ENCODE measurements at places on chromosomes 7 and 10.
A peak's percentile ranks its signal among the peaks of the same experiment; 100 is the strongest.

DNA sequence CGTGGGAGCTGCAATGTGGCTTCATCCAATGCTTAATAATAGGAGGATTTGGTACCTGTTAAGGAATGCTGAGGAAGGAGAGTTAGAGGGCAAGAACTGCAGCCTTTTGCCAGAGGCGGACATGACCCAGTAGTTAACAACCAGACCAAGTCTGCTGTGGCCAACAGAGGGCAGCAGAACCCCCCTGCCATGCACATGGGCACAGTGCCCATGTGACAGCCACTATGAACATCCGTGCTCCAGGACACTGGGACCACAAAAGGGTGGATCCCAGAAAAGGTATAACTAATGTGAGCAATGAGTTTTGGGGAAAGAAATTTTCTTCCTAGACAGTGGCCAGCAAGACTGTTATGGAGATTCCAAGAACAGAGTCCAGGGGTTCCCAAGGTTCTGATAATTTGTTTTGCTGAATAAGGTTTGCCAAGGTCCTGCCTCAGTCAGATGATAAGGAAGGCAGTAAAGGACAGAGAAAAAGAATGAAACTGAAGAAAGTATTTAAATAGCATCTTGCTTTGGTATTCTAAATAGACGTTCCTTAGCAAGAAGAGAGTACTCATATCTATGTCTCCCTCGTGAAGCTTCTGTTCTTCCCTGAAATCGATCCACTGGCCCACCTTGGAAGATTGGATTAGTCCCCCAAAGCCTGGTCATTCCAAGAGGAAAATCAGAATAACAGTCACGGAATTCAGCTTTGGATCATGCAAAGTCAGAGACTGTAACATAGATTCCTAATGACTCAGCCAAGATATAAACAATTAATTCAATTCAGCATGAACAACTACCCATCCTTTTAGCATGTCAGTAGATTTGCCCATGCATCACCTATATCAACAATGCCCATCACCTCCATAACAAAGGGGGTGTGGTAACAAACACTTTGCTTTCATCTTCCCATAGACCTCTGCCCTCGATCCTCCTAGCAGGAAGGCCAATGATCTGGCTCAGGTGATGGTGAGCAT is 56.0 kb downstream of the LGI1 start:
- DNase-seq: peak; percentile 32

DNA sequence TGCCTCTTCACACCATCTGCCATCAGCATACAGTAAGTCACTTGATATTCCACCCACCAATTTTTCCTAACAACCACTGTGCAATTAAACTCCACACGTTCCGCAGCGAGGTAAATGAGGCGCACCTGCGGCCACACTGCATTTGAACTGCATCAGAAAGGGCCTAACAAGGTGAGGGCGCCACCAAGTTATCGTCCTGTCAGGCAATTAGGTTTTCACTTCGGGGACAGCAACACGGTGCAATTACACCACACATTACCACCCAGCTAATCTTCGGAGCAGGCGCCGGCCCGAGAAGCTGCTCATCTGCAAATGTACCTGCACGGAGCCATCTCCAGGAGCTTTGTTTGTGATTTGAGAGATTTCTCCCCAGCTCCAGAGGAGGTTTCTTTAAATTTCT is 84.4 kb downstream of the EBF3 start:
- no peak for DNase-seq

DNA sequence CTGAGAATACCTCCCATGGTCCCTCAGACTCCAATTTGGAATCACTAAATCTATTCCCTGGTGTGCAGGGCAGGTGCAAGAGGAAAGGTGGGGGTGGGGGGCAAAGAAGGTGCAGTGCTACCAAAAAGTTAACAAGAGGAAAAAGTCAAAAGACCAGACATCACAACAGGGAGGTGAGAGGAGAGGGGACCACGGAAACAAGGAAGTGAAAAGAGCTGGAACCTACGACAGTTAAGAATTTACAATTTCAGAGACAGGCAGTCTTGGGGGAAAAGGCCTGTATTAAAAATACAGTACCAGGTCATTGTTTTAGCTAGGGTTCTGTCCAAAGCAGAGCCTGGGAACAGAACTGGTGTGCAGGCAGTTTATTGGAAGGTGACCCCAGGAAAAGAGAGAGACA is 14.6 kb downstream of the ITGB1 start:
- no peak for DNase-seq

DNA sequence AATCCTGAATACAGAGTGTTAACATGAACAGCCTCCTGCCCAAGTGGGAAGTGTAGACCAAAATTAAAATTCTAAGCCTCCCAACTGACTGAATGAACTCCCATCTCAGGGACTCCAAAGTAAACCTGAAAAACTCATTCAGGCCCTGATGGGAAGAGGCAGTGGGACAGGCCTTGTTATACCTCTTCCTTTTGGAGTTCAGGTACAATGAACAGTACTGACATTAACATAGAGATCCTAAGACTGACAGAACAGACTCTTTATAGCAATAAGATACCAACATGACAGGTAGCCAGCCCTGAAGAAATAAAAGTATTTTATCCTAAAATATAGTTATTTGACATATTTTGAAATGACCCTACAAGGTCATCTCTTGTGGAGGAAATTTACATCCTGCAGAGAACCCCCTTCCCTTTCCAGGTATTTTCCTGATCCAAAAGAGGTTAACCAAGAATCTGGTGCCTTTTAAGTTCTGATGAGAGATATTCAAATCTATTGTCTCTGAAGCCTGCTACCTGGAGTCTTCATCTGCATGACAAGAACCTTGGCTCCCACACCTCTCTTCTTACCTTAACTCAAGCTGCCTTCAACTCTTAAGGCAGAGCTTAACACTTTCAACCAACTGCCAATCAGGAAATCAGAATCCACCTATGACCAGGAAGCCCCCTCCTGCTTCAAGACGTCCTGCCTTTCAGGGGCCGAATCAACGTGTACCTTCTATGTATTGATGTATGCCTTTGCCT is 103.3 kb upstream of the PFKP start:
- DNase-seq: no peak

DNA sequence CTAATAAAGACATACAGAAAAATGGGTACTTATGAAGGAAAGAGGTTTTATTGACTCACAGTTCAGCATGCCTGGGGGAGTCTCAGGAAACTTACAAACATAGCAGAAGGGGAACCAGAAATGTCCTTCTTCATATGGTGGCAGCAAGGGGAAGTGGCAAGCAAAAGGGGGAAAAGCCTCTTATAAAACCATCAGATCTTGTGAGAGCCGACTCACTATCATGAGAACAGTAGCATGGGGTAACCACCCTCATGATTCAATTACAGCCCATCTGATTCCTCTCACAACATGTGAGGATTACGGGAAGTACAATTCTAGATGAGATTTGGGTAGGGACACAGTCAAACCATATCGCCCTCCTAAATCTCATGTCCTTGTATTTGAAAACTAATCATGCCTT is 1305.4 kb upstream of the SORCS1 start:
- DNase-seq: no peak

- no peak for DNase-seq
Observed at GRCh38 chr10:58275908-58276307, 6.9 kb downstream of the CISD1 start.

GRCh38 chr7:55073976-55074528 is 55.2 kb downstream of the EGFR start:
- DNase-seq: peak; percentile 44

DNA sequence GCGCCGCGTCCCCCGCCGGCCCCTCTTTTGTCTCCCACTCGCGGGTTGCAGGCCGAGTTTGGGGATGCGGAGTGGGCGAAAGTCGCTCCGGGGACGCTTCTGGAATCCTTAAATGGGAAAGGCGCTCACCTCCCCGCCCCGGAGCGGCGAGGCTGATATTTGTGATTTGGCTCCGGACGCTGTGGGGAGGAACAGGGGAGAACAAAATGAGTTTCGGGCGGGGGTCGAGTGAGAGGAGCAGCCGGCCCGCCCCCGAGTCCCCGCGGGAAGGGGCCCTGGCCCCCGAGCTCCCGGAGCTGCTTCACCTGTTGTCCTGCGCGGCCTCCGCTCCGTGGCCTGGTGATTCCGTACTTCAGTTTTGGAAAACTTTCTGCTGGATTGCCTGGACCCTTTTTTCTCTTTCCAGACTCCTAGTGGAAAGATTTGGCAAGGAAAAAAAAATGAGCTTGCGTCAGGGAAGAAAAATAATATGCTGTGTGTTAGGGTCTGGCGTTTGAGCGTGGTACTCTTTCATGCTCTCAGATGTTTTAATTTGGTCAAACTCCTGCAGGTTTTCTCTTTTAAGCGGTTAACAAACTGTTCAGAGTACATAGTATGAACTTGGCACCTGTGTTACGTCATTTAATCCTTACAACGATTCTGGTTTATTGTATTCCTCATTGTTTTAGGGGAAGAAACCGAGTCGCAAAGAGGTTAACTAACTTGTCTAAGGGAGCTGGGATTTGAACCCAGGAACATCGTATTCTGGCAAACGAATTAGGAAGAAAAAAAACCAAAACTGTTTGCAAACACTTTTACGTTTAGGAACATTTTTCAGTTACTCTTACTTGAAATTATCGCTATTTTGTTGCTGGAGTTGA is 924 bp downstream of the BMPR1A start:
- peak; percentile 62 for DNase-seq

- DNase-seq: no peak
Observed at GRCh38 chr10:100067466-100067865, 14.2 kb downstream of the CPN1 start.

DNA sequence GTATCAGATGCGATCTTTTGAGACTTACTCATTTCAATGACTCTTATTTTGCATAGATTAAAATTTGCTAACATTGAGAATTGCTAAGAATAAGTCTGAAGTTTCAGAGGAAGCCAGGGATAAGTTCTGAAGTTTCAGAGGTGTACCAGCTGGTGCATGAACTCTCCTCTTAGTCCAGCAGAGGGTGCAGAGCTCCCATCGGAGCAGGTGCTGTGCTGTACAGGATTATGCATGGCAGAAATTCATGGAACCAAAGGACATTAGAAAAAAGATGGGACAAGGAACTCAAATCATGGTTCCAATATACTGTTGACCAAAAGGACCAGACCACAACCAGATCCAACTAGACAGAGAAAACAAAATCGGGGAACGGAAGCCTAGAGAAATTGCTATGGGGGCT is 41.9 kb downstream of the MGAM2 start:
- peak; percentile 21 for DNase-seq

- DNase-seq: no peak
Observed at GRCh38 chr10:109588259-109588658, 335.1 kb downstream of the XPNPEP1 start.

GRCh38 chr10:102420181-102420713 is 389 bp upstream of the FBXL15 start:
- no peak for DNase-seq

- no peak for DNase-seq
Observed at GRCh38 chr10:132653721-132654120, 116.1 kb downstream of the INPP5A start.

GRCh38 chr7:134643131-134643530 is 3.5 kb upstream of the BPGM start:
- DNase-seq: no peak

DNA sequence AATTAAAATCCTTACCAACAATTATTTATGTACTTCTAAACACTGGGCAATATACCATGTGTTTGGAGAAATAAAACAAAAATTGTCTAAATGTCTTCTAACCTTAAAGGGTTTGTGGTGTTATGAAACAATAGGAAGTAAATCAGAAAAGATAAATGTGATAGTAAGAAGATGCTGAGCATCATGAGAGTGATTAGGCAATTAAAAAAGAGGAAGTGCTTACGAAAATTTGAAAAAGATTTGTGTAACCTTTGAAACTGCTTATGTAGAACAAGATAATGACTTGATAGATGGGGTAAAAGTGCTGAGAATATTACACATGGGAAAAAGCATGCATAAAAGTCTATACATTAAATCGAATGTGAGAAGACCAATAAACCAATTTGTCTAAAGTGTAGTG is 573.4 kb upstream of the CNTNAP2 start:
- DNase-seq: no peak

GRCh38 chr10:83104616-83105015 is 1034.7 kb upstream of the GHITM start:
- no peak for DNase-seq

- peak; percentile 83 for DNase-seq
Observed at GRCh38 chr7:111931958-111932357, 274.2 kb downstream of the DOCK4 start.

- no peak for DNase-seq
Observed at GRCh38 chr10:11887381-11888227, 64.4 kb downstream of the PROSER2 start.

GRCh38 chr10:131266936-131267813 is 44.3 kb downstream of the TCERG1L start:
- no peak for DNase-seq

GRCh38 chr10:32077896-32078485 is 21.8 kb upstream of the KIF5B start:
- DNase-seq: peak; percentile 21

DNA sequence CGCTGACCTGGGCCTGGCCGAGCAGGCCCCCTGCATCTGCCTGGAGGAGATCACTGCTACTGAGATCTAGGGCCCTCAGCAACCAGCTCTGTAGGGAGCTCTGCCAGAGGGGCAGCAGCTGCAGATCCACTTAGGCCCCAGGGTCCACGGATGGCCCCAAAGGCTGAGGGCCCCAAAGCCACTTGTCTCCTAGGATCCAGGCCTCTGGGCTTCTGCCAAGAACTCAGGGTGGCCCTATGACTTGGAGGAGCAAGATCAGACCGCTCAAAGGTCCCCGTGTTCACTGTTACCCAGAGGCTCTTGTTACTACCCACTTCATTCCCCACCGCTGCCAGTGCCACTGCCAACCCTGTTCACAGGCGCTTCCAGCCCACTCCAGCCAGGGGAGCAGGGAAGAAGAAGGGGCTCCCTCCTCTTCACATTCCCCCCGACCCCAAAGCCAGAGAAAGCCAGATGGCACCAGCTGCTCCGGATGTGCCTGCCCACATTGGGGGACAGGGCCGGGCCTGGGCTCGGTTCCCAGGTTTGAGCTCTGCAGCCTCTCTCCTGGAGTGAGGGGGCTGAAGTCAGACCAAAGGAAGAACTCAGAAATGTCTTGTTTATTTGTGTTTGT is 7.6 kb downstream of the LZTS2 start:
- no peak for DNase-seq

DNA sequence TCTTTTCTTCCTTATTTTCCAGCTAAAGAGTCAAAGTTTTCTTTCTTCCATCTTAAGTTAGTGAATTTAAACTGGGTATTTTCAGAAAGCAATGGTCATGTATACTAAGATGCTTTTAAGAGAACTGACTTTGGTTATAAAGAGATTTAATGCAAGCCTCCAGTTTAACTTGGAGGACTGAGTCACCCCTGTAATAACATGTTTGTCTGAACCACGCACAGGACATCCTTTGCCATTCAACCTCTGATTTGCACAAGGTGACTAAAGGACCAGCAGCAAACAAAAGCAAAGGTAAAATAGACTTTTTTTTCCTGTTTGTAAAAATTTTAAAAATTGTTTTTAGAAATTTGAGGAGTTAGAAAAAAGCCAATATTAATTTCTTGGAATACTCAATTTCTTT is 2.9 kb downstream of the HYAL4 start:
- DNase-seq: no peak

GRCh38 chr10:105592468-105592867 is 951.4 kb downstream of the SORCS3 start:
- DNase-seq: no peak

- no peak for DNase-seq
Observed at GRCh38 chr10:73941300-73941699, 30.4 kb downstream of the PLAU start.

Measured in HepG2 (cell line).